ENCODE measurements at places on chromosomes 16 and 17.

DNA sequence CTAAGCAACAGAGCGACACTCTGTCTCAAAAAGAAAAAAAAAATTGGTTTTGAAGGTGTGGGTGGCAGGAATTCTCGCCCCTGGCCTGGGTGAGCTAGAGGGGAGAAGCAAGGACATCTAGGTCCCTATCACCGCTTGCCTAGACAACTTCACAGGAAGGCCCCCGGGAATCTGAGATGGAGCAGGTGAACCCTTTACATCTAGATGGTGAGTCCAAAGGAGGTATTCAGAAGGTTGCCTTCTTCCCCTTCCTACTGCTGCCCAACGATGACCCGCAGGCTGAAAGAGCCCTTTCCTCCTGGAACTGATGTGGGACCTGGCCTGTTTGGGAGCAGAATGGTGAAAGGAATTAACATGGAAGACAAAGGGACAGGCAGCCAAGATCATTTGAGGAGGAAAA is 1.3 kb upstream of the CRYBA1 start:
- DNase-seq, result no peak

- no peak for DNase-seq
Observed at GRCh38 chr17:76154292-76154691, 13.2 kb upstream of the FOXJ1 start.

DNA sequence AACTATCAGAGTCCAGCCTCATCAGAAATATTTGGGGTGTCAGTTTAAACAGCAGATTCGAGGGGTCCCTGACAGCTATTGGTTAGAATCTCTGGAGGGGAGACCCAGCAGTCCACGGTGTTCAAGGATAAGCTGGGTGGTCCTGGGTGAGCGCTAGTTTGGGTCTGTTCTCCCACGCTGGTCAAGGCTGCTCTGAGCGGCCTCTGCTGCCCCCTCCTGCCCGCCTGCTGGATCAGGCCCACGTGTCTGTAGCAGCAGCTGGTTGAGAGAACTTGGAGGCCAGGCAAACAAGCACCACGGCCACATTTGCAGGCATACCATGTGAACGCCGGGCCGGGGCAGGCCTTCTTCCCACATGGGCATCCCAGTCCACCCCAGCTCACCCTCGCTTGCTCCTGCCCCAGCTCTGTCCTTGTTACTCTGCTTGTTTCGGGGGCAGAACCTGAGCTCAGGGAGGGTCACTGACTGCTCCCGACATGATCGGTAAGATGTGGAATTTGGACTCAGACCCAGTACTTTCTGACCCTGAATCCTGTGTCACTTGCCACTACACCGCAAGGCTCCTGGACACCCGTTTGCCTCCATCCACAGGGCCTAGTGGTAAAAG is 7.4 kb downstream of the FOXF1 start:
- DNase-seq, result peak; percentile 56

DNA sequence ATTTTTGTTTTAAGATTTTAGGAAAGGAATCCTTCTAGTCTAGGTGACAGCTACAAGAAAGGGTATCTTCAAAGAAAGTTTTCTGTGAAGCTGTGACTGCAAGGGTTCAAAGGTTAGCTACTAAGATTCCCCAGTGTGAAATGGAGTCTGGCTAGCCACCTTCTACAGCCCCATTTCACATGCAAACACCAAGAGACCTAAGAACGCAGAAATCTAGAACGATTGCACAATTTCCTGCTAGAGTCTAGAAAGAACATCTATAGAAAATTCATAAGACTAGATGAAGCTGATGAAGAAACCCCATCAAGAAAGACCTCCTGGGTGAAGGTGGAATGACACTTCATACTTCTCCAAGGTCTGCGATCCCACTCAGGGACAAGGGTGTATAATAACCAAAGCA is 77.1 kb downstream of the STX8 start:
- no peak for DNase-seq

DNA sequence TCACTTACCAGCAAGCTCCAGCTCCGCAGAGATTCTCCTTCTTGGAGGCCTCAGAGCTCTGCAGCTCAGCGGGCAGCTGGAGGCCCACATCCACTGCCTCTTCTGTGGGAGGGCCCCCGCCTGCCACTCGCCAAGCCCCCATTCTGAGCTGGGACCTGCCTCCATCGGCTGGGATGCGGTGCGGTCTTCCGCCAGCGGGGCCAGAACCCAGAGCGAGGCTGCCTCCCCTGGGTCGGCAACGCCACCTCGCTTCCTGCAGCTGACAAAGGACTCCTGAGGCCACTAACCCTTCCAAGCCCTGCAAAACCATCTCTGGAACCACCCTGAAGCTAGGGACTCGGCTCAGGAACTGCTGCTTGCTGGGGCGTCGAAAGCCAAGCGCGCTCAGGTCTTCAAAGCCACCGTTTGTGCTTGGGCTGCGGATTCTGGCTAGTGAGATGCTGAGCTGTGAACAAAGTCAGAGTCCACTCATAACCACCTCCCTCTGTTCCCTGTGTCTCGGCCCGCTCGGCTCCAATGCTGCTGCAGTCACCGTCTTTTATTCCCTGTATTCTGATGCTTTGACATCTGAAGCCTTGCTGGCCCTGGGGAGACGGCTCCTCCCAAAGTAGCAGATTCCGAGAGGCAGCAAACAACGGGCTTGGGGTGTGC is 174.3 kb downstream of the ENGASE start:
- no peak for DNase-seq

GRCh38 chr17:35167046-35167445 is 19.4 kb downstream of the UNC45B start:
- peak; percentile 24 for DNase-seq

DNA sequence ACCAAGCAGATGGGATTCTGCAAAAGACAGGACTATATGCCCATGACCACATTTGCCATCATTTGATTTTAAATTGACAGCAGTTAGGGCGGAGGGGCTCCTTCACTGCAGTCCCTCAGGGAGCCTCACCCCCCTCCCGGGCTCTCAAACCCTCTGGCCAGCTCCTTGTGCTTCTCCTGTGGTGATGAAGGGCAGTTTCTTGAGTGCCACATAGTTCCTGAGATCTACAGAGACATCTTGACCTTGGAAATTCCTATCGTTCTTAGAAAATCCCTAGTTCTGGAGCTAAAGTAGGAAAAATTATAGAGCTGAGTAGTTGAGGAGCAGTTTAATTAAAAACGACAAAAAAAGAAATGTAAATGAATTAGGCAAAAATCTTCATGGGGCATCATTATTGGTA is 231.5 kb downstream of the CCDC182 start:
- no peak for DNase-seq

DNA sequence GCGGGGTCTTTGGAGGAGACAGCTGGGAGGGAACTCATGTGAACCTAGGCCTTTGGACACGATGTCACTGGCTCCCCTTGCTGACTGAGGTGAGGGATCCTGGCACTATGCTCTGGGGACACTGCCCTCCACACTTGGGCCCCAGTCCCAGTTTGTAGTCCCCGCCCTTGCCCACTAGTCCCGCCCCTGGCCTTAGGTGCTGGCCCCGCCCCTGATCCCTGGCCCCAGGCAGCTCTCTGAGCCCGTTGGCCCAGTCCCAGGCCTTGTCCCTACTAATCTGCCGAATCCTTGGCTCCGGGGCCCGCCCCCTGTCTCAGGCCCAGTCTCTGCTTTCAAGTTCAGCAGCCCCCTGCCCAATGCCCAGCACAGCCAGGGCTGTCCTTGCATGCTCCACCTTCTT is 61.0 kb downstream of the SMPD3 start:
- DNase-seq, result no peak

DNA sequence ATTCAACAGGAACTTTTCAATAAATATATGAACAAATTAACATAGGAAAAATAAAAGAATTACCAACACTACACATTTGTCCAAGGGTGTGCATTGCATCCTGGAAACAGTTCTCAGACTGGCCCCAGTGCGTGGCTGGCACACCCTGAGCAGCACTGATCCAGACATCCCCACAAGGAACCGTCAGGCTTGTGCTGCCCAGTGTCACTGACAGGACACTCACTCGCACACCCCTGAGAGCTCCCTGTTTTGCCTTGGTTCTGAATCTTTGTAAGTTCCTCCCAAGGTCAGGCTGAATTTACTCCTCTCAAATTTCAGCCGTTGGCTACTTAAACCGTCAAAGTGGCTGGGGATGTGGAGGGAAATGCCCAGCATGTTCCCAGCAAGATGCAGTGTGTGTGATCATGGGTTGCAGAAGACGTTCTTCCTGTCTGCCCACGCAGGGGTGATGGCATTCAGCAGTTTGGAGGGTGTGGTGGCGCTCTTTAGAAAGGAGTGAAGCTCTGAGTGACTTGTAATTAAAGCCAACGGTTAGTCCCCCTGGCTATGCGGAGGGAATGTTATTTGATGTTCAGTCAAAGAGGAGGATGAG is 1.7 kb downstream of the MT2A start:
- DNase-seq, result peak; percentile 56

DNA sequence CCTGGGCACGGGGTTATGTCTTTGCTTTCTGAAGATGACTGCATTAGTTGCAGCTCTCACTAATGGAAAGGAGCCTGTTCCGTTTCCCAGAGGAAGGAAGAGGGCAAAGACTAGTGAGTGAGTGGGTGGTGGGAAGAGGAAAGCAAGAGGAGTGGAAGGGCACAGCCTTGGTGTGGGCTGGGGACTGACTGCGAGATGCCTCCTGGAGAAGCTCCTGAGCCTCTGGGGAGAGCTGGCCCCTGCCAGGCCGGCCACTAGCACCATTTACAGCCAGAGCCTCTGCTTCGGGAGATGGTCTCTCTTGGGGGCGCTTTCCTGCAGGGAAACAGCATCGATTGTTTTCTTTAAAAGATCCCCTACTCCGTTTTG is 825 bp upstream of the RHBDL3 start:
- no peak for DNase-seq

GRCh38 chr17:78337244-78338109 is 22.4 kb downstream of the SOCS3 start:
- DNase-seq, result no peak

DNA sequence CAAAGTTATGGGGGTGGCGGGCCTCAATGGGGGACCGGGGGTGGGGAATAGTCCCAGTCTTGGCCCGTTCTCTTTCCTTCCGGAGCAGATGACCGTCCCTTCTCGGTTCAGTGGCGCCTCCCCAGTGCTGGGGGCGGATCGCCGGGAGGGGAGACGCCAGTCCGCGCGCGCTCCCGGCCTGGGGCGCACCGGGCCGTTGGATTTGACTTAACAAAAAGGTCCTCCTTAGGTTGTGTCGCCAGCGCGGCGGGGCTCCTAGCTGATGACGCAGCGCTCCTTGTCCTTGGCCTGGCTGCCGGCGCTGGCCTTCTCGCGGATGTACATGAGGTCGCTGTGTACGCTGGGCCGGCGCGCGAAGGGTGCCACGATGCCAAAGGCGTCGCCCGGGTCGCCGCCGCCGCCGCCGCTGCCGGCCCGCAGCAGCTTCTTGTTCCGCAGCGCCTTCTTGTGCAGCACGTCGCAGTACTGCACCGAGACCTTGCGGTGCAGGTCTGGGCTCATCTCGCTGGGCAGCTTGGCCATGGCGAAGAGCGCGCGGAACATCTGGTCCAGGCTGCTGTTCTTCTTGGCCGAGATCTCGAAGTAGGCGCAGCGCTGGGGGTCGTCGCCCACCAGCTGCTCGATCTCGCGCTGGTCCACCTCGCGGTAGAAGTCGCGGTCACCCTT is 1.2 kb downstream of the RASD1 start:
- DNase-seq, result no peak

DNA sequence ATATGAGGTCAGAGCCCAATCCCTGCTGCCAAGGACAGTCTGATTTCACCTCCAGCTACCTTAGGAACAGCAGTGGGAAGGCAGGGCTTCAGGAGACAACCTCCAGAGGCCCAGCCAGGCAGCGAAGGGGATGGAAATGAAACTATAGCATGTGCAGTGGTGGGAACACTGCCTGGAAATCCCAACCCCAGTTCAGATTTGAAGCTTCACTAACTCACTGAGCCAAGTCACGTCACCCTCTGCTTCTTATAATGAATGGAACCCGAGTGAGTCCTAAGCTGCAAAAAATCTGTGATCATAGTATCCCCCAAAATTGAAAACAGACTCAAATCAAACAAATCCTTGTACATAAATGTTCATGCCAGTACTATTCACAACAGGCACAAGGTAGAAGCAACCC is 36.0 kb upstream of the SLC39A11 start:
- DNase-seq, result no peak

DNA sequence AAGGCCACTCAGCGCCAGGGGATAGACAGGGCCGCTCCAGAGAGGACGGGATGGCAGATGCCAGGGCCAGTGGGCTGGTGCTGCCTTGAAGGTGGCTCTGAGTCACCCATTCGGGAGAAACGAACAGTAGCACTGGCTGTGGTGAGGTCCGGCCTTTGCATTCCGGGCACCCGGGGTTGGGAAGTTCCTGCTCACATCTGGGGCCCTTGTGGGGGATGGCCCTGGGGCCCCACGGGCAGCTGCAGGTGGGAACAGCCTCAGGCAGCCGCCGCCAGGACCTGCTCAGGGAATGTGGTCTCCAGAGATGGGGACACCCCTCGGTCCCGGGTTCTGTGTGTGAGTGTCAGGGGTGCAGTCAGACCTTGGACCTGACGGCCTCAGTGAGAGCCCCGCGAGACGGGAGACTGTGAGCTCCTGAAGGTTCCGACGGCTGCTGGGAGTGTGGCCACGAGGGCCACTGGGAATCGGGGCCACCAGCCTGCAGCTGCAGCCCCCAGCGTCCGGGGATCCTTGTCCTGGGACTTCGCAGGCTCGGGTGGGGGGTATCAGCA is 1.4 kb downstream of the CBFA2T3 start:
- DNase-seq, result no peak

DNA sequence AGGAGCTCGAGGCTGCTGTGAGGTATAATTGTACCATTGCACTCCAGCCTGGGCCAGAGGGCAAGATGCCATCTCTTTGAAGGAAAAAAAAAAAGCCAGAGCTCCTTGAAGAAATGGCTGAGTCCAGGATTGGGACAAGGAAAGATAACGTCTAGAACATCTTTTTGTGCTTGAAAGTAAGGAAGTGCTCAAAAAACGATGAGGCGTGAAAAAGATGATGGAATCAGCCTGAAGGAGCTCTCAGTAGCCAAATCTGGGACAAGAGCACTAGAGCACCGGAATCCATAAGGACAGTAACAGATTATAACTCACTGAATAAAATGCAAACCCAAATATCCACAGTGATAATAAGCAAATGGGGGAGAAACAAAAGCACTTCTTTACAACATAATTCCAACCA is 22.1 kb downstream of the EFTUD2 start:
- DNase-seq, result no peak

DNA sequence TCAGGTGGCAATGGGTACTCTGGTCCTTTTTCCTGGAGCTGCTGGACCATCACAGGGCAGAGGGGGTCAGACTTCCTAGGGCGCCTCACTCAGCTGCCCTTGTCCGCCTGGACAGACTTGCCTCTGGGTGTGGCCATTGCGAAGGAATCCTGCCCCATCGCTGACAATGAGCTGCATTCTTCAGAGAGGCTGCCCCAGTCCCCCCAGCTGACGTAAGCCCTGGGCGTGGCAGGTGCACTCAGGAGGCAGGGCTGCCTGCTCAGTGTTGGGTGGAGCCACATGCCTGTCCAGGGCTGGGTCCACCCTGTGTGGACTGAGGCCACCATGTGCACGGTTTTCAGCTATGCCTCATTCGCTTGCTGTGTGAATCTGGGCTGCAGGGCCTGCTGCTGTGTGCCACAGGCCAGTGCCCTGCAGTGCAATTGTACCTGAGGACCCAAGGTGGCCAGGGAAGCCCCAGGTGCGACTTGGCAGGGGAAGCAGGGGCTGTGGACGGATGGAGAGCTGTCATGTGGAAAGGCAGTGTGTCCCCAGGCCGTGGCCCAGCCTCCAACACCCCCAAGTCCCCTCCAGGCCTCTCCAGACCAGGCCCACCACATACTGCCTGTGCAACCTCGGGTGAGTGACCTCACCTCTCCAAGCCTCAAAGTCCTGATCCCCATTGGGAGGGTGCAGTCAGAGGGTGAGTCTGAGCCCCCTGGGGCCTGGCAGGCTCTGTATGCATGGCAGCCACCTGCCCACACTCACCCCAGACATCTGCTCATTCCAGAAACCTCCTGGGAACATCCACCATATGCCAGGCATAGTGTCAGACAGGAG is 14.0 kb upstream of the MPRIP start:
- no peak for DNase-seq
